ENCODE measurements at places on chromosomes 13 and 19. TPM values are rescaled to one million over a fixed set of nuclear protein-coding genes. Genes with fewer than 3 reads are reported as not detected.

The LYL1 gene
- total RNA-seq = 2.5 TPM

The ZNF738 gene
- total RNA-seq = 8.3 TPM

The CALR gene
- 843 TPM for total RNA-seq

The OR7A17 gene
- not detected for total RNA-seq

The APLP1 gene
- total RNA-seq = 0.86 TPM

The DPF1 gene
- total RNA-seq = 1.1 TPM

The COL5A3 gene
- total RNA-seq = 0.91 TPM

- peaks cover 14% of the 10 kb centered on the region for H3K4me1 ChIP-seq
- H3K36me3 ChIP-seq = no peaks in the 10 kb centered on the region
- H3K27ac ChIP-seq = no peak overlapping the region
- DNase-seq = no peak
These were observed 22.0 kb upstream of the TPT1 start for GRCh38 chr13:45362939-45363338.

- H3K27ac ChIP-seq = no peak overlapping the region
- no peaks in the 10 kb centered on the region for H3K4me1 ChIP-seq
- peaks cover 11% of the 10 kb centered on the region for H3K27me3 ChIP-seq
- no peaks in the 10 kb centered on the region for H3K36me3 ChIP-seq
- DNase-seq = no peak
- no peak overlapping the region for H3K4me3 ChIP-seq
These were observed 23.8 kb downstream of the GJA3 start for GRCh38 chr13:20136781-20137703.

GRCh38 chr13:27573265-27573664 lies 47.1 kb downstream of the LNX2 start:
- no peaks in the 10 kb centered on the region for H3K4me1 ChIP-seq
- DNase-seq = no peak
- peaks cover 3% of the 10 kb centered on the region for H3K36me3 ChIP-seq
- H3K27ac ChIP-seq = no peak overlapping the region

- H3K27me3 ChIP-seq = no peaks in the 10 kb centered on the region
- H3K27ac ChIP-seq = no peak overlapping the region
- H3K4me3 ChIP-seq = no peak overlapping the region
- H3K4me1 ChIP-seq = no peaks in the 10 kb centered on the region
These were observed 18.6 kb upstream of the LMTK3 start for GRCh38 chr19:48530066-48530720.

DNA sequence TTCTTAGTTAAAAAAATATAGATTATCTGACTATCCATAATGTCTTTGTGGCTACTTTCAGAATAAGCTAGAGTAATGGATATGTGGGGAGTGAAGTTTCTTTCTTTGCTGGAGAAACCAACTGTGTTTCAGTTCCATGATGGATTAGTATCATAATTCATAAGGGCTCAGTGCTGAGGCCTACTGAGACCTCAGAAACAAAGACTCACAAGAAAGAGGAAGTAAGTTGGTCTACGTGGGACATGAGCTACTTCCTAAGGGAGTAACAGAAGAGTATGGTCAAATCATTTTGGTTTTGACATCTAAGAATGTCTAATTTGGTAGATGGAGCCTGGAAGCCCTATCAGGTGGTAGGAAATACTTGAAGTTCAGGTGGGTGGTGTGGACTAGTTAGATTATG lies 99.0 kb upstream of the HTR2A start:
- no peaks in the 10 kb centered on the region for H3K36me3 ChIP-seq
- H3K4me1 ChIP-seq = no peaks in the 10 kb centered on the region
- no peaks in the 10 kb centered on the region for H3K27me3 ChIP-seq
- DNase-seq = no peak
- no peak overlapping the region for H3K27ac ChIP-seq

DNA sequence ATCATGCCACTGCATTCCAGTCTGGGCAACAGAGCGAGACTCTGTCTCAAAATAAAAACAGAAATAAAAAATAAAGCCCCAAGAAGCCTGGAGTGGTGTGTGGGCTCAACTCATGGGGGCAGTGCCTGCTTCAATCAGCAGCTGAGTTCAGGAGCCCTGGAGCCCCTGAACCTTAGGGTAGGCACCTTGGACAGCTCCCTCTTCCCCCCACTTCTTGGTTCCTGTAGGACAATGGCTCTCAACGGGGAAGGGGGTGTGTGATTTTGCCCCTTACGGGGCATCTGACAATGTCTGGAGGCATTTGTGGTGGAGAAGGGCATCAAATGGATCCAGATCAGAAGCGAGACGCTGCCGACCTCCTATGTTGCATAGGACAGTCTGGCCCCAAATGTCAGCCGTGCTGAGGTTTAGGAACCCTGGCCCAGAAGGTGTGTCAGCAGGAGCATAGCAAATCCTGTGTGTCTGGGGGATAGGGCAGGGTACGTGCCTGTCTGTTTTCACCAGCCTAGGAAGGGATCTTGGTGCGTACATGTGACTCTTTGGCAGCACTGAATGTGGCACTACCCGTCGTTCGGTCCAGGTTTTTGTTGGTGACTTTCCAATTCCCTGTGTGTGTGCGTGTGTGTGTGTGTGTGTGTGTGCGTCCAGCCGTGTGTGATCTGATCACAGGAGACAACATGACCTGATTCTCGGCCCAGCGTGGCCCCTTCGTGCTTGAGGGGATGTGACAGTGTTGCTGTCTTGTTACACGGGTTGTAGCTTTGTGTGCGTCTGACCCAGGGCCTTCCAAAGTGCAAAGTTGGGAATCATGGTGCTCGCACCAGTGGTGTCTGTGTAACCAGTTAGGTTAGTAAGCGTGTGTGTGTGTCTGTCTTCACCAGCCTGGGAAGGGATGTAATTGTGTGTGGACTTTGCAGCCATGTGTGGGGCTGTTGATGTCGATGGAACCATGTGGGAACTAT lies 7.5 kb downstream of the IGLON5 start:
- H3K27ac ChIP-seq = no peak overlapping the region
- no peaks in the 10 kb centered on the region for H3K4me1 ChIP-seq
- DNase-seq = no peak
- H3K36me3 ChIP-seq = no peaks in the 10 kb centered on the region
- no peaks in the 10 kb centered on the region for H3K27me3 ChIP-seq

- no peak for DNase-seq
- H3K27ac ChIP-seq = no peak overlapping the region
- no peaks in the 10 kb centered on the region for H3K27me3 ChIP-seq
These were observed 50.7 kb downstream of the ZNF723 start for GRCh38 chr19:22882797-22883196.

GRCh38 chr13:38670627-38671026 lies 16.2 kb upstream of the FREM2 start:
- no peak overlapping the region for H3K27ac ChIP-seq
- no peak overlapping the region for H3K4me3 ChIP-seq
- no peak for DNase-seq
- H3K27me3 ChIP-seq = no peaks in the 10 kb centered on the region

- H3K36me3 ChIP-seq = peaks cover under 1% of the 10 kb centered on the region
- H3K4me3 ChIP-seq = peak overlapping the region; percentile 63
- H3K27ac ChIP-seq = peak overlapping the region; percentile 28
- H3K27me3 ChIP-seq = no peaks in the 10 kb centered on the region
- DNase-seq = no peak
- H3K4me1 ChIP-seq = peaks cover 55% of the 10 kb centered on the region
These were observed 3.2 kb downstream of the LCP1 start for GRCh38 chr13:46178821-46179220.

DNA sequence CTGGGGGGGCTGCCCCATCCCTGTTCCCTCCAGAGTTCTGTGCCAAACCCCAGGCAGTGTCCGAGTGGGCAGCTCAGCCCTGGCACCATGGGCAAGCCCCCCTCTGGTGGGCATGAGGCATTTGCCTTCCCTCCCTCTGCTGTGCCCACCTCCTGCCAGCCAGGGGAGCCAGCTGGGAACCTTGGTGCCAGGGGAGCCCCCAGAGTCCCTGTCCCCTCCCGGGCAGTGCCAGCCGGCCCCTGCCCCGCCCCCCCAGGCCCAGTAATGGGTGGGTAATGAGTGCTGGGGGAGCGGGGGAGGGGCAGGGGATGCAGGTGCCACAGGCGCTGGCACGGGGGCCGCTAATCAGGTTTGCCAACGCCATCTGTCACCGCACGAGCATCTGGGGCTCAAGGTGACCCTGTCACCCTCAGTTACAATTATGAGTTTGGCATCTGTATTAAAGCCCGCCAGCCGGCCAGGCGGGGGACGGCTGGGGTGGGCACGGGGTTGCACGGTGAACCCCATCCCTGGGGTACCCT lies 5.9 kb downstream of the DAND5 start:
- H3K27me3 ChIP-seq = no peaks in the 10 kb centered on the region
- no peaks in the 10 kb centered on the region for H3K36me3 ChIP-seq
- H3K4me3 ChIP-seq = no peak overlapping the region

GRCh38 chr19:7104747-7105447 lies 35.4 kb downstream of the ZNF557 start:
- no peak overlapping the region for H3K27ac ChIP-seq

- H3K4me1 ChIP-seq = no peaks in the 10 kb centered on the region
- H3K27me3 ChIP-seq = no peaks in the 10 kb centered on the region
- no peak overlapping the region for H3K4me3 ChIP-seq
- no peak overlapping the region for H3K27ac ChIP-seq
These were observed 7.7 kb upstream of the PGLYRP2 start for GRCh38 chr19:15487038-15487437.

DNA sequence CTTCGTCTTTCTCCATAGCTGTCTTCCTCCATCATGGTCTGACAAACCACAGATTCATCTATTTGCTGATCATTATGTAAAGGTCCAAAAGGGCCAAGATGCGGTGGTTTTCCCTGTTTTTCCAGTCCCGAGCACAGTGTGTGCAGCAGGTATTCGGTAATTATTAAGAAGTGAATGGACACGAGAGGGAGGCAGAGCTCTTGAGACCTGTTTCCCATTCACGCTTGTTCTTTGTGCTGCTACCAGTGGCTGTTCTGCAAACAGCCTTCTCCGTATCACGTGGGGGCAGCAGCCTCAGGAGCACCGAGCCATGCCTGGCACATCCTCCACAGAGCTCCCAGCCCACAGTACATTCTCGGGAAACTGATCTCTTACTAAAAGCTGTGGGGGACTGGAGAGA lies 50.3 kb downstream of the CCDC70 start:
- no peak overlapping the region for H3K27ac ChIP-seq
- no peaks in the 10 kb centered on the region for H3K36me3 ChIP-seq
- no peaks in the 10 kb centered on the region for H3K27me3 ChIP-seq
- no peak for DNase-seq

DNA sequence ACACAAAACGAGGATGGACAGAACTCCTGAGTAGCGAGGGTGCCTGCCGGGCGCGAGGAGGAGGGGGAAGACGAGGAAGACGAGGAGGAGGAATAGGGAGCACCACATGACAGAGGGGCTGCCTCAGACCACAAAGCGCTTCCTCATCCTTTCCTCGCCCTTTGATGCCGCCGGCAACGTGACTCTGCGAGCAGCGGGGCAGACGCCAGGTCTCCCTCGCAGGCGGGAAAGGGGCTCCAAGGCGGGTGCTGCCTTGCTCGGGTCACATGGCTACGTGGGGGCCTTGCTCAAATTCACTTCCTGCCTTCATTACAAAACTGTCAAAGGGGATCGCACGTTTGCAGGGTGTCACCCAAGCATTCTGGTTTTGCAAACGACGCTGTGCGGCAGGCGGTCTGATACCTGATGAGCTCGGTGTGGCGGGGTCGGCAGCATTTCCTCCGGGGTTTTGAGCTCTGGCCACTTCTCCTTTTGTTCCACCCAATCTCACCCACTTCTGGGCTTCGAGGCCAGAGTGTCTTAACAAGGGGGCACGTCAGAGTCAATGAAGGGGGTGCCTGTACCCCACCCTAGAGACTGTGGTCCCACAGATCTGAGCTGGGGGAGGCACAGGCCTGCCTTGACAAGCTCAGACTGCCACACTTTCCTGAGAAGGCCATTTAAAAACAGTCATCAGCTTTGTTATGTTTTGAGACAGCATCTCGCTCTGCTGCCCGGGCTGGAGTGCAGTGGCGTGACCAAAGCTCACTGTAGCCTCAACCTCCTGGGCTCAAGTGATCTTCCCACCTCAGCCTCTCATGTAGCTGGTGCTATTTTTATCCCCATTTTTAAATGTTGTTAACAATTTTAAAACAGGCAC lies 14.9 kb downstream of the MAP2K2 start:
- H3K4me3 ChIP-seq = peak overlapping the region; percentile 8
- H3K36me3 ChIP-seq = peaks cover 15% of the 10 kb centered on the region
- peak overlapping the region; percentile 62 for H3K27ac ChIP-seq
- no peaks in the 10 kb centered on the region for H3K27me3 ChIP-seq

DNA sequence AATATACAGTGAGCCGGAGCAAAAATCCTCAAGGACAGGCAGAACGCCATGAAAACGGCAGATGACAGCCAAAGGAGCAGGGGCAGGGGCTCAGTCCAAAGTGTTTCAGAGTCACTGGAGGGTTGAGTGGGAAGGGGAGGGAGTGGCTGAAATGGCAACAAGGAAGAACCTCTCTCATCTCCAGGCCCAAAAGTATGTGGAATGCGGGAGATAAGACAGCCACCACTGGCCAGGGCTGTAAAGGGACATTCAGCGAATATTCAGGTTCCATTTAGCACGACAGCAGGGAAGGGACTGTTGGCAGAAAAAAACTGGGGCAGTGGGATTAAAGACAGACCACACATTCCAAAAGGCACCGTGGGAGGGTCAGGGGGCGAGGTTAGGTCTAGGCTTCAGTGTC lies 48.4 kb downstream of the USPL1 start:
- H3K27me3 ChIP-seq = no peaks in the 10 kb centered on the region
- H3K27ac ChIP-seq = no peak overlapping the region
- peaks cover 3% of the 10 kb centered on the region for H3K4me1 ChIP-seq
- H3K36me3 ChIP-seq = no peaks in the 10 kb centered on the region
- H3K4me3 ChIP-seq = no peak overlapping the region

DNA sequence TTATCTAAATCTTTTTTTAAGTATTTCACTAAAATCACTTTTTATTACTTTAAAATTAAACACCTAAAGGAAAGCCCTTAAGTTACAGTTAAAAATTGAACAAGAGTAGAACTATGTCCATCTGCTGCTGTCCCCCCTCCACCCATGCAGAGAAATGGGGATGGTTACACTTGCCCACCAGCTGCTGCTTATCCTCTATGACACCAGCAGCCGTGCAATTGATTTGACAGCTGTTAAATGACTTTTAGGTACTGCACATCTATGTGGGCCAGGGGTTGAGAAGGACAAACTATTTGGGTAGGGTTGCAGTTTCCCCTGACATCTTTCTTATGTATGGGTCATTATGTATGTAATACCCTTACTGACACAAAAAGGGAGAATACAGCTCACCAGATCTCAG lies 77.2 kb downstream of the TBC1D4 start:
- no peaks in the 10 kb centered on the region for H3K36me3 ChIP-seq
- H3K4me3 ChIP-seq = no peak overlapping the region
- no peak for DNase-seq
- H3K4me1 ChIP-seq = no peaks in the 10 kb centered on the region
- H3K27me3 ChIP-seq = no peaks in the 10 kb centered on the region

Data from CD8-positive, alpha-beta memory T cell (primary cell).